Heart left ventricle (tissue), 16 donors: ENCODE measurements at places on chromosomes 13 and 19.
A peak's percentile ranks its signal among the peaks of the same experiment; 100 is the strongest.

DNA sequence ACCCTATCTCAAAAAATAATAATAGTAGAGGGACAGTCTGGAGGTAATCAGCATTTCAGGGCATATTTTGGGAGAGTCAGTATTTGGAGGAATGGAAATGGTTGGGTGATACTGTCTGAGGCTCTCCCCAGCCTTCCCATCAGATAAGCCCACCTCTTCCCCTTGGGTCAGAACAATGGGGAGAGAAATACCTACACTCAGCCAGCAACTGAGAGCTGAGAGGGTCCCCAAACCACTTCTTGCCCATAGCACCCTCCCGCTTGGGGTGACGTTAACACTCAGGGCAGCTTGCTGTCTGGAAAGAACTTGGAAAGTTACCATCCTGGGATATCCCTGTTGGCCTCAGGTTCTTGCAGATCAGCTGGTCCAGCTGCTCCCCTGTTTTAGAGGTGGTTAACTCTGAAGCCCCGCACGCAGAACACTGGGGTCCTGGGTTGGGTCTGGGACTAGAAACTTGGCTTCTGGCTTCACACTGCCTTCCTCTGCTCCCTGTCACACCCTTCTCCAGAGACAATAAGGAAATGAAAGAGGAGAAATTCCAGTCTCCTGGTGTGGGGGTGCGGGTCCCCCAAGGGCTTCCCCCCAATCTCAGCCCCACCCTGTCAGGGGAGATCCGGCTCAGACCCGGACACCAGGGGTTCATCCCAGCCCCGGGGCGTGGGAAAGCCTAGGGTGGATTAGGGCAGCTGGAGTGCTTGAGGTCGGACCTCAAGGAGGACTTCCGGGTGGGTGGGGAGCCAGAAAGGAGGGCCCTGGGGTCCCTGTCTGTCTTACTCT, 2.5 kb downstream of the FOXA3 start:
- no peak for DNase-seq

DNA sequence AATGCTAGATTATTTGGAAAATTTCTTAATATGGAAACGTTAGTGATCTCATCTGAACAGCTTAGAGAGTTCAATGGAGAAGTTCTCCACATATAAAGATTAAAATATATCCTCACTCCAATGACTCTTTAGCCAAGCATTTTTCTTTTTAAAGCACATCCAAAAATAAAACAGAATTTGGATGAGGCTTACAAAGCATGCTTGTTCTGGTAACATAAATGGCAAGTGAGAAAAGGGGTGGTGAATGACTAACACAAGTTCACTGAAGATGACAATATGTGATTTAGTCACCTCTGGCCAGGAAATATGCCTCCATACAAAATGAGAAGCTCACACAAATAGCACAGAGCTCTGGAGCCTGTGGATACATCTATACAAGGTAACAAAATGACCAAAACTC, 253.0 kb downstream of the PCDH20 start:
- no peak for DNase-seq

GRCh38 chr13:93797463-93797862, 570.9 kb downstream of the GPC6 start:
- no peak for DNase-seq

DNA sequence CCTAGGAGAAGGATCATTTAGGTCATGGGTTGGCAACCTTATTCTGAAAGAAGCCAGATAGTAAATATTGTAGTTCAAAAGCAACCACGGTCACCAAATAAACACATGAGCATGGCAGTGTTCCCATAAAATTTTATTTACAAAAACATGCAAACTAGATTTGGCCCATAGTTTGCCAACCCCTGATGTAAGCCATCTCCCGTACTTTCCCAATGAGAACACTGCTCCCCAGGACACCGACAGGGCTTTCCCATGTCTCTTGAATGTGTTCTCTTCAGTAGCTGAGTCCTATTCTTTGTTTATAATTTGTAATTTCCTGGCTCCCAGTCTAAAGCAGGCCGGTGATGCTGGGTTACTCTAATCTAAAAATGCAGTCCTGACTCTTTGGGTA, 239.6 kb downstream of the LHFPL6 start:
- DNase-seq, result no peak

GRCh38 chr19:23774106-23774505, 15.4 kb upstream of the ZNF681 start:
- no peak for DNase-seq

DNA sequence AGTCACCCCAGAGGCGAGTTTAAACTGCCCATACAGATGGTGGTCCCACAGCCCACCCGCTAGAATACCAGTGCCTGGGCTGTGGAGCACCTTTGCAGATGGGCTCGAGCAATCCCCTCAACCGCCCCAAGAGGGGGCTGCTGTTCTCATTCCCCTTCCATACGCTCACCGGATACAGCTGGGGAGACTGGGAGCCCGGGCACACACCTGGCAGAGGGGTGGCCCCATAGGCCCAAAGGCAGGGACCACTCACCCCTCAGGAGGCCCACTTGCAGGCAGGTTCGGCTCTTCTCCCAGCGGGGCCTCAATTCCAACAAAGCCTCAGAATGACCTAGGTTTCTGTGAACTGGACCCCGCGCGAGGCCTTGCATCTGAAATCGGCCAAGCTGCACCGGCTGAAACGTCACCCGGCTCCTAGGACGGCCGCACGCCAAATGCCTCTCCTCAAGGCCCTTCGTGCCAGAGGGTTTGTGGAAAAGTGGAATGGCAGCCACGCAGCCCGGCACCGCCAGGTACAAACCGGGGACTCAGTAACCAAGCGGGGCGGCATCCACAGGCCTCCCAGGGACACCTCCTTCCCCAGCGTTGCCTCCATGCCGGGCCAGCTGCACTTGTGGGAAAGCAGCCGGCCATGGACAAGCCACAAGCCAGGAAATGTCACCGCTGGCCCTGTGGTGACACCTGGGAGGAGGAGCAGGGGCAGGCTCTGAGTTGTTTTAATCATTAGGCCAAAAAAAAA, 18.7 kb downstream of the MLLT1 start:
- DNase-seq, result no peak

DNA sequence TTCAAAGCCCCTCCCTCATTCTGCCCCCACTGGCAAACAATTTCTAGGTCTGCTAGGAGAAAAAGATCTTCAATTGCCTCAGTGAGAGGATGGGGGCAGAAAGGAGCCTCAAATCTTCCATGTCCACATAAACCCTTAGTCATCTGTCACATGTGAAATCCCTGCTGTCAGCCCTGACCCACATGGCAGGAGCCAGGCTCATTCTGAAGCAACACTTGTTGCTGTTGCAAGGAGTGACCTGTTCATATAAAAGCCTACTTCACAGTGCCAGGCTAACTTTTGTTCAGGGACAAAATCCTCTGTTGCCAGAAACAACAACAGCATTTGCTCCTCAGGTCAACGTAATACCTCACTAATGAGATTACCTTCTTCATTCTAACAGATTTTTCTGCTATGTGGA, 70.5 kb downstream of the IRS2 start:
- DNase-seq, result no peak

- no peak for DNase-seq
These were observed 610.6 kb upstream of the ATXN8OS start for GRCh38 chr13:69496981-69497380.

GRCh38 chr19:38514812-38515633, 81.5 kb downstream of the RYR1 start:
- DNase-seq, result peak; percentile 81

DNA sequence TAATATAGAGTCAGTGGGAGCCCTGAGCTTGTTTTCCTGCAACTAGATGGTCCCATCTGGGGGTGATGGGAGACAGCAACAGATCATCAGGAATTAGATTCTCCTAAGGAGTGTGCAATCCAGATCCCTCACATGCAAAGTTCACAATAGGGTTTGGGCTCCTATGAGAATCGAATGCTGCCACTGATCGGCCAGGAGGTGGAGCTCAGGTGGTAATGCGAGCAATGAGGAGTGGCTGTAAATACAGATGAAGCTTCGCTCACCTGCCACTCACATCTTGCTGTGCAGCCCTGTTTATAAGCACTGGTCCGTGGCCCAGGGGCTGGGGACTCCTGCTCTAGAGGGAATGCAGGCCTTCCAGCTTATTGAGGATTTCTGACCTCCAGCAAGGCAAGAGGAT, 5.7 kb downstream of the ZNF558 start:
- DNase-seq, result no peak

DNA sequence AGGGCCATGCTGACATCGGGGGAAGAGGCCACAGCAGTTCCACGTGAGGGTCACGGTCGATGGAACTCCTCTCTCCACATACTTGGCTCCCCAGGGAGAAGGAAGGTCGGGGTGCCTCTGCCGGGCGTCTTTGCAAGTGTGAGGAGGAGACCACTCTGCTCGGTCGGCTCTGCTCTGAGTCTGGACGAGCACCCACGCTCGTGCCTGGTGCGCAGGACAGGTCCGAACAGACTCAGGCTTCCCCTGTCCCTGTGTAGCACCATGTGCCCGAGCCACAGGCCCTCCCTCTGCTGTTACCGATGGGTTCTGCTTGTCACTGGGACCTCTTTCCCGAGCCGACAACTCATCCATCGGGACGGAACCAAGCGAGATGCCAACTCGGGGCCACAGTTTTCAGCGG, 35.1 kb downstream of the TMEM255B start:
- no peak for DNase-seq

DNA sequence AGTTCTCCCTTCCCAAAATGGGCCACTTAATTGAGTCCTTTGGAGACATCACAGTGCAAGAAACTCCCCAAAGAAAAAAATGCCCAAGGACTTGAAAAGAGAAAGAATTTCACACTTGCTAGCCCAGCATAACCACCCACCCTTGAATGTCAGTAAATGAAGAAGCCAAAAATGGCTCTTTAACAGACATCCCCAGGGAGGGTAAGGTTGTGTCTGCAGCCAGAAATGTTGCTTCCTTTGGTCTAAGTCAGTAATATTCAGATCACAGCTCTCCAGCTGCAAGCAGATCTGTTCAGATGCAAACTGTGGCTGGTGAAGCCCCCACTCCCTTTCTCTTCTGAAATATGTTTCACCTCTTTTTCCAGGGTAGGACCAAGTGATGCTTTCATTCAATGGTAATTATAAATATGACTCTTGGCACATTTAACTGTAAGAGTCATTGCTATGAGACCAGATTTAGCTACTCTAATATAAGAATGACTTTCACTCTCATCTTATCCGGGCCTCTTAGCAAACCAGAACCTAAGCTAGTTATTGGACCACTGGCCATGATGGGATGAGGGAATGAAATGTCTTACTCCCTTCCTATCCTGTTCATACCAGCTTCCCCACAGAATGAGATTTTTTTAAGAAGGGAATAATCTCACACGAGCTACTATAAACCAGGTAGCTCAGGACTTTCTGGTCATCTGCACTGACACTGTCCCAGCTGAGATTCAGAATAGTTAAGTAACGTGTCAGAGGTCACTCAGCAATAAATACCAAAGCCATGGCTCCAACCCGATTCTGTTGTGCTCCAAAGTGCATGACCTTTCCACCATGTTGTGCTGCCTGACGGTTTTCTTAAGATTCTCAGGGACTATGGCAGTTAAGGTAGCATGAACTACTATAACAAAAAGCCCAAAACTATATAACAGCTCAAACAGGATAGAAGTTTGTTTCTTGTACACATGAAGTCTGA, 234.1 kb downstream of the FOXO1 start:
- DNase-seq, result no peak

DNA sequence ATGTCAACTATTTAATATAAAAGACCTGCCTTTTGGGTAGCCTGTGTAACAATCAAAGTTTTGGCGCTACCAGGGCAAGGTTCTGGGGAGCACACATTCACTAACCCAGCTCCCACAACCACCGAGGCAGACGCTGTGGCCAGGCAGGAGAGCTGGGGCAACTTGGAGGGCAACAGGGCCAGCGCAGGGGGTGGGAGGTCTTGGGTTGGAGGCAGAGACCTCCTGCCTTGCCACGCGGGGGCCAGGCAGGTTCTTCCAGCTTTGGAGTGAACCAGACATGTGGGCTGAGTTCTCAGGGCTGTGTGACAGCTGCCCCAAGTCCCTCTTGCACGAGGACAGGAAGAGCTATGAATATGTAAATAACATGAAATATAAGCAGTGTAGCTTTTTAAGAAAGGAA, 30.3 kb upstream of the MCF2L start:
- DNase-seq, result no peak

DNA sequence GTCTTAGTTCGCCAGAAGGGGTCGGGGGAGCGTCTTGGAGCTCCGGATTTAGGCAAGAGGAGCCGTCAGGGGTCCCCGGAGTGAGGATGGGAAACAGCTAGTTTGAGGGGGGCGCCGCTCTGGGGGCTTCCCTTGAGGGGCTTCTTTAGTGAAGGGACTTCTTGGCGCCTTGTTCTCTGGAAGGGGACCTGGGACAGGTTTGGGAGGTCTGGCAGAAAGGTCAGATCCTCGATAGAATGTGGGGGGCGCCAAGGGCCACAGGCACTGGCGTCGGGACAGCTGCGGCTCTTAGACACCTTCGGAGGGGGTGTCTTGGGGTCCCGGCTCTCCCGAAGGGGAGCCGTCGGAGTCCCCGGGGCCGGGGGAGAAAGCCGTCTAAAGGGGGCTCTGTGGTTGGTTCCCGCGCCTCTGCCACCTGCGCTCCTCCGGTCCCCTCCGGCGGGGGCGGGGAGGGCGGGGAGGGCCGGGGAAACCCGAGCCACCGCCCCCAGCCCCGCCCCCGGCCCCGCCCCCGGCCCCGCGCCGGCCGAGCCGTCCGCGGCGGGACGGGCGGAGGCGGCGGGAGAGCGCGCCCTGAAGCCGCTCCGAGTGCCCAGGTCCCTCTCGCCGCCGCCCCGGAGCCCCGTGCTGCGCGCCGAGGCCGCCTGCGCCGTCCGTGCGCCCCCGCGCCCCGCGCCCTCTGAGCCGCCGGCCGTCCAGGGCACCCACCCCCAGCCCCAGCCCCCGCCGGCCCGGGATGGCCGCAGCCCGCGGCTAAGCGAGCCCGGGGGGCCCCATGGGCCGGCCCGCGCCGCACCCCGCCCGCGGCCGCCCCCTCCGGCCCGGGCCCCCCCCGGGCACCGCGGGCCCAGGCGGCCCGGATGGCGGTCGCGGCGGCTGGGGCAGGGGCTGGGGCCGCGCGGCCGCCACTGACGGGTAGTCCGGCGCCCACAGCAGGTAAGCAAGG, at the start of gene NRTN:
TSS of gene NRTN (plus strand) at position 552 of the 946 bp plus-strand sequence. CDS start 19,099 bp downstream, outside the sequence.
- DNase-seq, result no peak

DNA sequence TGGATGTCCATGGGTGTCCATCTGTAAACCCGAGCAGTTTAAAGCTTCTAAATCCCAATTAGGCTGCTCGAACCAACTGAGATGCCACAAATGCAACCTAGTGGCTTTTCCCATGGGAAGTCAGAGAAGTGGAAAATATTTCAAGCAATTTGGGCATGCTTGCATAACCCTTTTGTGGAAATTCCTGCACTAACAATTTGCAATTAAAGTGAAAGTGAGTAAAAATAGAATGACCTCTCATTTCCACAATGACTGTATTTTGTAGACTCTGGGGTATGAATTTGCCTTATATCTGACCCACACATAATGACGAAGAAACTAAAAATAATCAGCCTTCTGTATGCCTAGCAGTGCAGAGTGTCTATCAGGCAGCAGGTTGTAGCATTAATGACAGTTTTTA, 91.8 kb upstream of the TSC22D1 start:
- DNase-seq, result no peak

GRCh38 chr13:40600149-40600751, 66.2 kb downstream of the FOXO1 start:
- DNase-seq, result no peak

- peak; percentile 46 for DNase-seq
These were observed 25.2 kb upstream of the CEACAM1 start for GRCh38 chr19:42553292-42554045.

GRCh38 chr13:112184261-112184660, 117.3 kb downstream of the SOX1 start:
- DNase-seq, result no peak

GRCh38 chr19:54252845-54253244, 4.2 kb downstream of the LILRB5 start:
- DNase-seq, result no peak

- no peak for DNase-seq
These were observed 320.1 kb downstream of the DACH1 start for GRCh38 chr13:71546881-71547280.
